Stimulated activated CD4-positive, alpha-beta T cell treated with anti-CD3 and anti-CD28 coated beads, Interleukin-4, amount 100 ng/mL, for 24 hours (primary cell): ENCODE measurements at places on chromosomes 1 and 21.
A peak's percentile ranks its signal among the peaks of the same experiment; 100 is the strongest.

DNA sequence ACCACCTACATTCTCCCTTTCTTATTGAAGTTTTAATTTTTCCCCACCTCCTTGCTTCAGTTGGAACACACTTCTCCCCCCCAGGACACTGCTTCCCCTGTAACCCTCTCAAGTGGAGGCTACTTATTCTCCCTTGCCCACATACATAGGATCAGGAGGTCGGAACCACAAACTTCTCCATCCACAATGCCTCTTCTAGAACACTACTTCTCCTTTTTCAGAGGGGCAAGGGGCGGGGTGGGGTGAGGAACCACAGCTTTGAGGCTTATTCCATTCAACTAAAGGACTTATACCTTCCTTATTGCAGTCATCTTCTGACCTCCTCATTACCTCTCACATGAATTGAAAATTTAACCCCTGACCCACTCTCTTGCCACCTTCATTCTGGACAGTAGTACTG, 81.3 kb downstream of the NEK7 start:
- DNase-seq = no peak

- no peak for DNase-seq
These were observed 12.6 kb upstream of the LMNA start for GRCh38 chr1:156101880-156102279.

DNA sequence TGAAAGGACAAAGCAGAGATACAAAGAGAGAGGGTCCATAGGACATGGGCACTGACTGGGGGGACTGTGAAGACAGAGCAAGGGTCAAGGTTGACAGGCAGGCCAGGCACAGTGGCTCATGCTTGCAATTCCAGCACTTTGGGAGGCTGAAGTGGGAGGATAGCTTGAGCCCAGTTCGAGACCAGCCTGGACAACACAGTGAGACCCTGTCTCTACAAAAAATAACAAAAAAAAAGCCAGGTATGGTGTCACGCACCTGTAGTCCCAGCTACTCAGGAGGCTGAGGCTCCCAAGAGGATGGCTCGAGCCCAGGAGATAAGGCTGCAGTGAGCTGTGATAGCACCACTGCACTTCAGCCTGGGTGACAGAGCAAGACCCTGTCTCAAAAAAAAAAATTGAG, 4.4 kb downstream of the CASP9 start:
- no peak for DNase-seq

DNA sequence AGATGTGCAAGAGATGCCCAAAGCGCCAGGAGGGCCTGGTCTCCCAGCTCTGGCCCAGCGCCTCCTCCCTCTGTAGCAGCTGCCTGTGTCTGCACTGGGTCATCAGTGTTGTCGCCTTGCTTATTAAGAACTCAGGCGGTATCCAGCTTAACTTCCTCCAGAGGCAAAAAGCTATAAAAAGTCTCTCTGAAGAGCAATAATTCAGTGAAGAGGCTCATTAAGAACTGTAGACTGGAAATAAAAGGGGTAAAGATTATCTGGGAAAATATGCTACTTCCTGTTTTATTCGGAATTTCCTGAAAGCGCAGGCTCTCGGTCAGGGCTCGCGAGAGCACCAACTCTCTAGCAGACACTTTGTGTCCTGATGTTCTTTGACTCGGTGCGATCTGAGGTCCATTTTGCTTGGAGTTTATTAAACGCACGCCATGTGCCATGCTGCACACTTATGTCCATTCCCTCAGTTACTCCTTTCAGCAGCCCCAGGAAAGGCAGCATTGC, 70.4 kb downstream of the MRPS6 start:
- DNase-seq = no peak

DNA sequence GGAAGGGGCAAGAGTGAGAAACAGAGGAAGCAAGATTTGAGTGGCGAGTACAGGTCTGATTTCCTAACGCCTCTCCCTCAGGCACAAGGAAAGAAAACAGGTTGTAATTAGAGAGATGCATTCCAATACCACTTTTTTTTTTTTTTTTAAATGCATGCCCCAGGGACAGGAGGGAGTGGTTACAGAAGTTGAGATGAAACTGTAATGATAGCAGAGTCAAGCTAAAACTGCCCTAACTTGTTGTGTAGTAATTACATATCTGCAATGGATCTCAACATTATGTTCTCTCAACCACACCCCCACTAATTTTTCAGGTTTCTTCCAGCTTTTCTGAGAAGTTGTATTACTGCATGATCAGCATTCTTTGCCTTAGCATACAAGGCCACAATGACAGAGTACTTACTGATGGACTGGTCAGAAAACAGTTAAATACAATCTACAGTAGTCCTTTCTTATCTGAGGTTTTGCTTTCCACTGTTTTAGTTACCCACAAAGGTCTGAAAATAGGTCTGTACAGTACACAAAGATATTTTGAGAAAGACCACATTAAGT, 5.5 kb downstream of the ETV3 start:
- no peak for DNase-seq

- DNase-seq = no peak
These were observed 528.9 kb downstream of the KIF26B start for GRCh38 chr1:245683676-245684075.

GRCh38 chr1:147494998-147495580, 46.2 kb upstream of the BCL9 start:
- DNase-seq = peak; percentile 81

- DNase-seq = no peak
These were observed 60.5 kb upstream of the SIPA1L2 start for GRCh38 chr1:232690285-232690935.

- no peak for DNase-seq
These were observed 220.5 kb downstream of the CENPF start for GRCh38 chr1:214823311-214824117.

- DNase-seq = no peak
These were observed 116.9 kb upstream of the NGF start for GRCh38 chr1:115454837-115455511.

- DNase-seq = no peak
These were observed 25.4 kb downstream of the PHGDH start for GRCh38 chr1:119737040-119737682.

GRCh38 chr1:246420300-246420699, 86.8 kb downstream of the SMYD3 start:
- no peak for DNase-seq

- DNase-seq = no peak
These were observed 19.7 kb downstream of the GPSM2 start for GRCh38 chr1:108896146-108897145.

GRCh38 chr1:22975694-22976093, 3.0 kb upstream of the LACTBL1 start:
- DNase-seq = no peak

- no peak for DNase-seq
These were observed 294.7 kb downstream of the SIPA1L2 start for GRCh38 chr1:232335261-232335660.

- DNase-seq = no peak
These were observed 71.3 kb upstream of the MUTYH start for GRCh38 chr1:45411510-45411899.

DNA sequence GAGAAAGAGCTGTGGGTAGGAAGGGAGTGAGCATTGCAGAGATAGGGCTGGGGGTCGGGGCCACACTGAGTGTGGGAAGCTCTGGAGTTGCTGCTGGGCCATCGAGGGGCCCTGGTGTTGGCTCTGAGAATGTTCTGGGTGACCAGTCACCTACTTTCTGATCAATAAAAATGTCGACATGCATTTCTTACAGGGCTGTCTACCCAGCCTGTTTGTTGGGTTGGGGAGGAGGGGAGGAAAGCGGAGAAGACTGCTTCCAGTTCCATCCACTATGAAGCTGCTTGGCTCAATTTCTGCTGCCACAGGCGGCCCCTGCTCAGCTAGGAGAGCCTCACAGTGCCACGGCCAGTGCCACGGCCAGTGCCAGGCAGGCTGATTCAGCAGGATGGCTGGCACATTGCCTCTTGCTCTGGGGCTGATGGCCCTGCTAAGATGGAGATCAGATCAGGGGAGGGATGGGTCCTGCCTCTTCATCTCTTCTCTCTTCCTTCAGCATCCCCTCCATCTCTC, 3.0 kb upstream of the PADI3 start:
- DNase-seq = no peak

DNA sequence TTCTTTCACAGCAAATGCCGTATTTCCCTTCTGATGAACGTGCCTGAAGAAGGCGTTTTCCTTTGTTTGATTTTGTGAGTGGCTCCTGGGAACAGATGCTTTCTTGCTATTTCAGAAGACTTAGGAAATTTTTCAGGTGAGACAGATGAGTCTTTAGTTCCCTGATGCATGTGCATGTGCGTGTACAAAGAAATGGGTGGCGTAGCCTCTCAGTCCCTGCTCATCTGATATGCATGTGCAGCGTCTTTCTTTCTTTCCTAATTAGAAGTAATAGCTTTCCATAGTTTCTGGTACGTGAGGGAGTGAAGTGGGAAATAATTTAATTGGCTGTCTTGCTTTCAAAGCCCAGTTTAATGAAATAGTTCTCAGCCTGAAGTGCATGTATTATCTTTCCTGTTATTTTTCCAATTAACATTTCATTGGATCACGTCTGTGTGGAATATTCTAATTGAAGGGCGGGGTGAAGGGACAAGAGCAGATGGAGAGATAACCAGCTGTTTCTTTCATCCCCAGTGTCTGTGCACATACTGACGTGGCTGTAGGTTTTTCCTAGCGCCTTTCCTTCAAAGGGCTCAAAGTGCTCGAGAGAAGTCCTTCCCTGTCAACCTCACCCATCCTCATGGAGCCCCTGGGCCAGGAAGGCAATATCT, 104.3 kb downstream of the FAM78B start:
- no peak for DNase-seq

- no peak for DNase-seq
These were observed 357.0 kb upstream of the PTBP2 start for GRCh38 chr1:96364576-96364975.

DNA sequence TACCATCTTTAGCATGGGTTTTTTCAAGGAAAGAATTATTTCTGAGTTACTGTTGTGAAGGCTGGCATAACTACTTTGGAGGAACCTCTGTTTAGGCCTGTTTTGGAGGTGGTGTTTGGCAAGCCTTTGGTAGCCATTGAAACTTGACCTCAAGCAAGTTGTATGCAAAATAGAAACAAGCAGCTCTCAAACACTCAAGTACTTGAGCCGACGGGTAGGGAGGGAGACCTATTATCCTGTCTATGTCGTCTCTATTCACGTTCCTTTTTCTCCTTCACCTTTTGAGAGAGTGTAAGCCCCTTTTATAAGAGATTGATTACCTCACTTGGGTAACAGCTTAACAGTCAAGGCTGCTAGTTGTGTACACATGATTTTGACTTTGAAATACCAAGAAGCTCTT, 878.3 kb upstream of the CXADR start:
- DNase-seq = no peak

DNA sequence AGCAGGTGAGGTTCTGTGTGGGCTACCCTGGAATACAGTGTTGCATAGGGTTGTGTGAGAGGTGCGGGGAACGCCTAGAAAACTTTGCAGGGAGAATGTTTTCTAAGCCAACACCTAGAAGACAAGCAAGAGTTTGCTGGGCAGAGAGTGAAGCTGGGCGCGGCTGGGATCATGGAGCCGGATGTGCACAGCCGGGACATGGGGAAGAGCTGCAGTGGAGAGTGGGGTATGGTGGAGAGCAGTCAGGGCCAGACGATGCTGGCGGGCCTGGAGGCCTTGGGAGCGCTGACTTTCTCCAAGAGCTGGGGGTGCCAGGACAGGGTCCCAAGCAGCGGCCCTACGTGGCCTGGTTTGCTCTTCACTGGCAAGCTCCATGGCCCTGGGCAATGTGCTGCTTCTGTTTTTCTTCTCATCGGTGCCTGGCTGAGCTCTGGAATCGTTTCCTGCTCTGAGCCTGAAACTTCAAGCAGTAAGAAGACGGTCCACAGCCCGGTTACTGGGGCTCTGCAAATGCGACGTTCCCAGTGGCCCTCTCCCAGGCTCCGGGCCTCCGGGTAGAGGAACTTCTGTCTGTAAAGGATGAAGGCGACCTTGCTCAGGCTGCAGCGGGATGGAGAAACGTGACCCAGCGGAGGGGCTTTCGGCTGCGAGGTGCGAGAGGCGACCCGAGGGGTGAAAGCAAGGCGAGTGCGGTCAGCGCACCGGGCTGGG, 51.9 kb upstream of the CD34 start:
- DNase-seq = peak; percentile 12

- DNase-seq = no peak
These were observed 111.9 kb downstream of the DENND1B start for GRCh38 chr1:197663162-197663953.

- DNase-seq = no peak
These were observed 27.5 kb upstream of the COL9A2 start for GRCh38 chr1:40344597-40344996.

DNA sequence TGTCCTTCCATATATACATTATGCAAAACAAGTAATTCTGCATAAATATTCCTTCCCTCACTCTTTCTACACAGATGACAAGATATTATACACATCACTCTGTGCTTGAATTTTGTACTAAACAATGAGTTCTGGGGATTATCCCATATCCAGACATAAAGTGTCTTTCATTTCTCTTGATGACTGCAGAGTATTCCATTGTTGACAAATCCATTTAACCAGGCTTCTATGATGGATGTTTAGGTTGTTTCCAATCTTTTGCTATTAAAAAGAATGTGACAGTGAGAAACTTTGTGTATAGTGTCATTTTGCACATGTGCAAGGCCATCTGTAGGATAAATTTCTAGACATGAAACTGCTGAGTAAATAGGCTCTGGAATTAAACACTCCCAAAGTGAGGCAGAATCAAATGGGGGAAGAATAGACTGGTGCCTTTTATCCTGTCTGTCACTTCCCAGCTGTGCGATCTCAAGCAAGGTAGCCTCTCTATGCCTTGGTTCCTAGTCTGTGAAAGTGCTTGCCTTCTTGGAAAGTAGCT, 29.9 kb upstream of the ATP2B4 start:
- no peak for DNase-seq

DNA sequence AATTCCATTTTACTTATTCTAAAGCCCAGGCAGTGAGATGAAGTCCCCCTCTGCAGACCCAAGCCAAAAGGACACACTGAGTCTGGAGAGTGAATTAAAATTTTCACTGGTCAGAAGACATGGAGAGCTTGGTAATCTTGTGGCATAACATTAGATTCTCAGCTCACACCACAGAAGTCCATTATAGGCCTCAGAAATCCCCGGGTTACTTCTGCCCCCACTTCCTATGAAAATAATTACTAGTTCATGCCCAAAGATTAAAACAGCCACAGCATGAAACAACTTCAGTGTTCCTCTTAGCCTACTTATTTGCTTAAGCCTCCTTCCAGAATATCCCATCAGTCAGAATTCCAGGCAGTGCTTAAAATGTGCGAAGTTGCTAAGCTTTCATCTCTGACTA, 123.3 kb downstream of the ZC3H11B start:
- DNase-seq = no peak

GRCh38 chr1:20192364-20192763, 6.0 kb upstream of the PLA2G2C start:
- DNase-seq = no peak

GRCh38 chr1:91059157-91059556, 37.3 kb upstream of the ZNF644 start:
- no peak for DNase-seq

- DNase-seq = no peak
These were observed 155.7 kb downstream of the PTPRU start for GRCh38 chr1:29392036-29392435.

DNA sequence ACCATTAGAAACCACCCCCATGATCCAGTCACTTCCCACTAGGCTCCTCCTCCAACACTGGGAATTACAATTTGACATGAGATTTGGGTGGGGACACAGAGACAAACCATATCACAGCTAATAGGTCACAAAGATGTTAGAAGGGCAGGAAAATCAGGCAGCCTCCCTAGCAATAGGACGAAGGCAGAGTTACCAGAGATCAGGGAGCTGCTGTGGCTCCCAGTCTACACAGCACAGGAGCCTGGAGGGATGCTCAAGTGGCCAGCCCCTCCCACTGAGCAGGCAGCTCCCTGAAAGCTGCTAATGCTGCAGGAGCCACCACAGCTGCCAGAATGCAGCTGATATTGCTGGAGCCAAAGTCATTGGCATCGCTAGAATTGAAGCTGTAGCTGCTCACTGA, 51.0 kb downstream of the CR1L start:
- no peak for DNase-seq

- no peak for DNase-seq
These were observed 96.6 kb downstream of the DDX20 start for GRCh38 chr1:111852261-111852721.
